H9 (cell line): ENCODE measurements at places on chromosomes 2 and 18.
A peak's percentile ranks its signal among the peaks of the same experiment; 100 is the strongest.

GRCh38 chr18:75635096-75635495 is 207.6 kb upstream of the SMIM21 start:
- no peak for DNase-seq

DNA sequence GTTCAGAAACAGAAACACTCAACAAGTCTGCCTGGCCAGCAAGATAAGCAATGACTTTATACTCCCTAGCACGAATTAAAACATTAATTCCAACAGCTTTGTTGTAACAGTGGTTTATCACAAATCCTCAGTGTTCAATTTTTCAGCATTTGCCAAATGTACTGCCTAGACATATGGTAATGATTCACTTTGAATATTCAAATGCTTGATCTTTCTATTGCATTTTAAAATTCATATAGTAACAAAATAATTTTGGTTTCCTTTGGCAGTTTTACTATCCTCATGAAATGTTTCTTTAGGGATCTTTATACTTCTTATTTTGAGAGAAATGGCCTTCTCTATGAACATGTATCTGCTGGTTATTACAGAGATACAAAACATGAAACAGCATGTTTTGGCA is 851.8 kb upstream of the NXPH2 start:
- DNase-seq = no peak

DNA sequence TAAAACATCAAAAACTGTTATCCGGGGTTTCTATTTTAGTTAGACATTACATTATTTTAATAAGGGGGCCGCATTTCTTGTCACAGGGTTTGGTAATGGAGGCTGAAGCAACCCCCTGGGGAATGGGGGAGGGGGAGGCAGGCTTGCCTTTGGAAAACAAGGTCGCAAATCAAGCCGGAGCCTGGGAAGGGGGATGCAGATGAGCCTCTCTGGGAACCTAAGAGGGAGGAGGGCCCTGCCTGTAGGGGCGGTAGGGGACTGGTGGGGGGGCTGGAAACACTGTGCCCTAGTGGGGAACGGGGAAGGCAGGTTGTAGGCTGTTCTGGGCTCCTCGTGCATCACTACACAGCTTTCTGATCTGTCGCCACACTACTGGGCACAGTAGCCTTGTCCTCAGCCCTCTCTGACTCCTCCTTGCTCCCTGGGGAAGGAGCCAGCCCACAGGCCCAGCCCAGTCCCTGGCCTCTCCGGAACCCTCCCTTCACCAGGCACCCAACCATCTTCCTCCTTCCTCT is 170.2 kb upstream of the SMAD2 start:
- peak; percentile 70 for DNase-seq

GRCh38 chr18:26227051-26227670 is 916 bp downstream of the TAF4B start:
- DNase-seq = peak; percentile 37

DNA sequence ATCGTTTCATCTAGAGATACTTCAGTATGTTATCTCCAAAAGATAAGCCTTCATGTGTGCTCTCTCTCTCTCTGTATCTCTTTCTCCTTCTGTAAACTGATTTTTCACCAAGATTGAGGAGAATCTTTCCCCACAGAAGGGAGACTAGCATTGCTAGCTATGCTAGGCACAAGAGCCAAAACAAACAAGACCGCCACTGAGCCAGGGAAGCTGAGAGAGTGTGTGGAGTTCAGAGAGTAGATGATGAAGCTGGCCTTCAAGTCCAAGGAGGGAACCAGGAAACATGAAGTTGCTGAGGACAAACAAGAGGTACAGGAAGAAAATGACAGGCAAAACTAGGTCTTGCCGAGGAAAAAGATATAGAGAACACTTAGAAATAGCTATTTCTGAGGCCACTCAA is 23.4 kb downstream of the DAPL1 start:
- DNase-seq = no peak

DNA sequence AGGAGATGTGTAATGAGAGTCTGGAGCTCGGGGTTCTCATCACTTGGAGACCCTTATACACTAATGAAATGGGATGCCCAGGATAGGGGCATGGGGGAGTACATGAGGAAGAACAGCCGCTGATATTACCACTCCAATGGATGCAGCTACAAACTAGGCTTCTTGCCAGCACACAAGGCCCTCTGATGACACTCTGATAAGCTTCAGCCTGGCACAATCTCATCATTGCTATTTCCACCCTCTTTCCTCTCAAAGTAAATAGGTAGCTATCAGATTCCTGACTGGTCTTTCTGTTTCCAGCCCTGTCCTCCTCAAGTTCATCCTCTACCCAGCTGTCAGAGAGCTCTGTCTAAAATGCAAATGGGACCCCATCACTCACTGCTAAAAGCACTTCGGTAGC is 103.0 kb downstream of the GPR39 start:
- DNase-seq = no peak

- DNase-seq = peak; percentile 27
Observed at GRCh38 chr2:621303-622099, 55.7 kb downstream of the TMEM18 start.

DNA sequence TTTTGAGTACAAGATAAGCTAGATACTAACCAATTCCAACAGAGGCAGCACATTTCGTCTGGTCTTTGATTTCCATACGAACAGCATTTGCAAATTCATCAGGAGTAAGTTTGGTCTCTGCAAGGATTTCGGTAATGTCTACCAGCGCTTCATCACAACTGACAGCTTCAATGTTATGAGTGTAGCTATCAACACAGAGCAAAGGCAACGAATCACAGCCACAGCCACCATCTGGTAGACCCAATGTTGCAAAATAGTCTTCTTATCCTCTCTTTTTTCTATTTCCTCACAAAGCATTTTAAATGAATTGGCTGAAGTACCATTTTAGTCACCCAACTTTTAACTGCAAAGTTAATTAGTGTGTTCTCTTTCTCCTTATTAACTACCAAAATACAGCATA is 68.3 kb downstream of the REV1 start:
- DNase-seq = no peak

GRCh38 chr2:155320236-155320635 is 621.7 kb downstream of the KCNJ3 start:
- DNase-seq = no peak

- DNase-seq = no peak
Observed at GRCh38 chr18:9741406-9741792, 33.3 kb downstream of the RAB31 start.

DNA sequence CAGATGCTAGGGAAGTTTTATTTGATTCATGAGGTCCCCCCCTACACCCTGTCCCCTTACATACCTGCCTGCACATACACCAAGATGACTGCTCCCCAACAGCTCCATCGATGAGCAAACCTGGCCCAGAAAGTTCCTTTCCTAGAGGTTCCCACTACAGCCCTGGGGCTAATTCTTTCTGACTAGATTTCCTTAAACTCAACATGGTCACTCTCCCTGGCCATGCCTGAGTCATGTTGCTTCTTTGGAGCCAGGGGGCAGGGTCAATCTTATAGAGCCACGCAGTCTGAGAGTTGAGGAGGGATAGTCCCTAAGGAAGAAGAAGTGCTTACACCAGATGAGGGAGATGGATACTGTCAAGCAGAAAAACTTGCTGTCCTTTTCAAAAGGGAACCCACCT is 67.7 kb upstream of the GLI2 start:
- DNase-seq = no peak

GRCh38 chr2:96668771-96669170 is 26.2 kb downstream of the FER1L5 start:
- DNase-seq = no peak

DNA sequence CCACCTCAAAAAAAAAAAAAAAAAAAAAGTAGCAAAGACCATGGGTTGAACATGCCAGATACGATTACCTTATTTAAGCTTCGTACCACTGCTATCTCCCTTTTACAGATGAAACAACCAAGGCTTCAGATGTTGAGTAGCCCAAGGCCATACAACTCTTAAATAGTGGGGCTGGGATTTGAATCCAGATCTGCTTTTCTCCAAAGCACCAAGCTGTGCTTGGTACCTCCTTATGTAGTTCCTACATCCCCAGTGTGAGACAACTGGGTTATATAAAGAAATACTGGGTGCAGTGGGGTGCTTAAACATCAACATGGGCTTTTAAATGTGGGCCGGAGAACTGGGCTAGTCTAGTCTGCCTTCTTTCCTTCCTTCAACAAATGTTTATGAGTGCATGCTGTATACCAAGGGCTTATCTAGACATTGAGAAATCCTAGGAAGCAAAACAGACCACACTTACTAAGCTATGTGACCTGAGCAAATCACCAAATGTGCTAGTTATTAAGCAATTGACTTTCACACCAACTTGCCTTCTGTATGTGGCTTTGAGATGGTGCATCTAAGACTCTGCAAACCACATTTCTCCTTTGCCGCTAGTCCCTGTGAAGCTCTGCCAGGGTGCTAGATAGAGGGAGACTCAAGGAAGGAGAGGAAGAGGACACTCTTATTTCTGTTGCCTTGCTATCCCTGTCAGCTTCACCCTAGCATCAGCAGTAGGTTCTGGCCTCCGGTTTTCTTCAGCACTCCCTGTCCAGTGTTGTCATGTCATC is 206.8 kb upstream of the FBXO11 start:
- no peak for DNase-seq

- peak; percentile 43 for DNase-seq
Observed at GRCh38 chr2:71226096-71226964, 573 bp downstream of the PAIP2B start.

- DNase-seq = no peak
Observed at GRCh38 chr2:137771064-137771463, 193.2 kb upstream of the HNMT start.

- DNase-seq = no peak
Observed at GRCh38 chr2:68692511-68692910, 42.1 kb upstream of the ARHGAP25 start.

DNA sequence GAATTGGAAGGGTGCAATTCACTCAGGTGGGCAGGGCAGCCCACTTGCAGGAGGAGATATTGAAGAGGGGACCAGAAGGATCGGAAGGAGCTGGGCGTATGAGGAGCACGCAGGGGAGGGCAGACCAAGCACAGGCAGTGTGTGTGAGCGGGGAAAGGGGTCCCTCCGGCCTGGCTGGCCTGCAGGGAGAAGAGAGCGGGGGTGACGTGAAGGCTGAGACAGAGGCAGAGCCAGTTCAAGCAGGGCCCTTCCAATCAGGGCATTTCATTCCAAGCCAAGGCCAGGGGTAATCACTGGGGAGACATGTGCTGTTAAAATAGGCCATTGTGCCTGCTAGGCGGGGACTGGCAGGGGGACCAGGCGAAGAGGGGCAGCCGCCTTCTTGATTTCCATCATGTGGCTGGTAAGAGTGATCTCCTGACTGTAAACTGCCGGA is 62.2 kb downstream of the ACKR3 start:
- DNase-seq = no peak

DNA sequence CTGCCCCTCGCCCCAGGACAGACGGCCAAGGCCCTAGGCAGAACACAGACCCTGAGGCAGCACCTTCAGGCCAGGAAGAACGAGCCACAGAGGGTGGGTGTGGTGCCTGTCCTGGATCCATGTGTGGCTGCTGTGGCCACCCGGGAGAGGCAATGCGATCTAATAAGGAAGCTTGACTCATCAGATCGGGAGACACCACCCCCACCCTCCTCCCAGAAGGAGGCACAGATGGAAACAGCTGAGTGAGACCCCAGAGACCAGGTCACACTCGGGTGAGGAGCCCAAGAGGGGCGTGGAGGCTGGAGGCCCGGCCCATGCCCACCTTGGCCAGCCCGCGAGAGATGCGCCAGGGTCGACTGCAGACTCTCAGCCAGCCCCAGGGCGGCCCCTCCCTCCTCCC is 20.3 kb downstream of the KCNG2 start:
- no peak for DNase-seq

GRCh38 chr2:241768850-241769249 is 7.8 kb upstream of the GAL3ST2 start:
- no peak for DNase-seq

- no peak for DNase-seq
Observed at GRCh38 chr2:88016960-88017779, 823 bp upstream of the RNU2-63P start.

GRCh38 chr2:135870571-135870970 is 5.7 kb downstream of the MCM6 start:
- no peak for DNase-seq

GRCh38 chr2:17000184-17000482 is 334.5 kb upstream of the CYRIA start:
- no peak for DNase-seq

DNA sequence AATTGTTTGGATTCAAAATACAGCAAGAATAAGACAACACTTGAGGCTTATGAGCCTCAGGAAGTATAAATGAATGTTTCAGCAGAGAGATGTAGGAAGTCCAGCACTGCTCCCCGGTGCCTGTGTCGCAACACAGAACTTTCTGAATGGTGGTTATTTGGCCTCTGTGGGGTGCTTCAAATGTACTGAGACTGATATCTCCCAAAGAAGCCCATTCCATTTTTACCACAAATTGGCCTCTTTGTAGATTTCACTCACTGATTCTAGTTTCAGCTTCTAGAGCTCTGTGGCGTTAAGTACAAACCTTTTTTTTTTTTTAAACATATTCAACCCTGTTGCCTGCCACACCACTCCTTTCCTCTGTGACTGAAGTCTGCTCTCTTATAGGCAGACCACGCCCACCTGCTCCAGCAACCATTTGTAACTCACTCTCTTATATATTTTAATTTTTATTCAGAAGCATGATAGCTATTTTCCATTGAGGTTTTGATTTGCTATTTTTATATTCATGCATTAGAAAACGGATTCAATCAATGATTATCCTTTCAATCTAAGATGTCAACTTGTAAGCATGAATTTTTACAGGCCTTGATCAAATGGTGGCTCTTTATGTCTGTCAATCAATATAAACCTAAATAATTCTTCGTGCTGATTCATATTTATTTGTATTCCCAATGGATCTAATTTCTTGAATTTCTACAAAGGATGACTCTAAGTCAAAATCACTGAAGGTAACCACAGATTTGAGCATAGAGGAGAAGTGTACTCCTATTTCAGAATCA is 277.1 kb upstream of the CCDC68 start:
- DNase-seq = no peak

- DNase-seq = no peak
Observed at GRCh38 chr2:173881886-173882285, 83.3 kb downstream of the SP3 start.

DNA sequence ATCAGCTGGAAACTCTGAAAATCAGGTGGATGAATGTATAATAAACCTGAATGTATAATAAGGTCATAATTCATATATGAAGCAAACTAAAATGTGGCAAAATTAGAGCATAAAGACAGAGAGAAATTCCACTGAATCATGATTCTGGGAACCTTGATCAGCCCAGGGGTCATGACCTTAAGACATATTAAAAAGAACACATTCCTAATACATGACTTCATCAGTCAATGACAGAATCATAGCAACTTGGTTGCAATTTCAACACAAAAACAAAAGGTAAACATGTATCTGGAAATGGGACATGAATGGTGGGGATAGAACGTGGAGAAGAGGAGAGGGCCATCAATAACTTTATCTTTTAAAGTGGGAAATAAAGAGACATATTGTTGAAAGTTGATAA is 17.6 kb downstream of the AFF3 start:
- no peak for DNase-seq

DNA sequence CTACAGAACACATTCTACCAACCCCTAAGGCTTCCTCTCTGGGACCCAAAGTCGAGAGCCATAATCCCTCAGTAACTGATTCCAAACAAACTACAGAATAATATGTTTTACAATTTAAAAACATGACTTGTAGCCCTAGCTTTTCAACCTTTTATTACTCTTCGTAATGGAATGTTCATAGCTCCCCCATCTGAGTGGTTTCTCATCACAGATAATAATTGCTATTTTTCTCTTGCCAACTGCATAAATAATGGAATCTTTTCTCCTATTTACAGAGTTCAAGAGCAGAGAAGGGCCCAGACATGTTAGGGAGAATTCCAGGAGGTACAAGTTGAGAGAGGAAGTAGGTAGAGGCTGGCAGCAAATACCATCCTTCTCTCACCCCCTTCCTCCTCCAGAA is 59.9 kb upstream of the CERS6 start:
- DNase-seq = no peak

GRCh38 chr2:62524293-62524941 is 18.4 kb upstream of the TMEM17 start:
- no peak for DNase-seq
